Neuronal stem cell (in vitro differentiated cells): ENCODE measurements at places on chromosomes 3 and 15.

DNA sequence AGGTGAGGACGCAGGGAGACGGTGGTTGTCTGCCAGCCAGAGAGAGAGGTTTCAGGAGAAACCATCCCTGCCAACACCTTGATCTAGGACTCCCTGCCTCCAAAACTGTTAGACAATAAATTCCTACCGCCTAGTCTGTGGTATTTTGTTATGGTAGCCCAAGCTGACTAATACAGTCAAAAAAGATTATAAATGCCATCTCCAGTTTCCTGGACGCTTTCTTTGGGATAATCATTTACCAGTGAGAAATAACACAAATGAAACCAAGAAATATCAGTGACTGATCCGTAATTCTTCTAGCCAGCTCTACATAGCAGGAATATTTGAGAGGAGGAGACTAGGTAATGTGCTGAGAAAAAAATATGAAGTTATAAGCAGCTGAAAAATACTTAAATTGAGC, 707.8 kb upstream of the LMCD1 start:
- H3K36me3 ChIP-seq, result no peaks in the 10 kb centered on the region
- no peaks in the 10 kb centered on the region for H3K27me3 ChIP-seq
- no peak for DNase-seq
- no peaks in the 10 kb centered on the region for H3K4me1 ChIP-seq
- no peak overlapping the region for H3K4me3 ChIP-seq

DNA sequence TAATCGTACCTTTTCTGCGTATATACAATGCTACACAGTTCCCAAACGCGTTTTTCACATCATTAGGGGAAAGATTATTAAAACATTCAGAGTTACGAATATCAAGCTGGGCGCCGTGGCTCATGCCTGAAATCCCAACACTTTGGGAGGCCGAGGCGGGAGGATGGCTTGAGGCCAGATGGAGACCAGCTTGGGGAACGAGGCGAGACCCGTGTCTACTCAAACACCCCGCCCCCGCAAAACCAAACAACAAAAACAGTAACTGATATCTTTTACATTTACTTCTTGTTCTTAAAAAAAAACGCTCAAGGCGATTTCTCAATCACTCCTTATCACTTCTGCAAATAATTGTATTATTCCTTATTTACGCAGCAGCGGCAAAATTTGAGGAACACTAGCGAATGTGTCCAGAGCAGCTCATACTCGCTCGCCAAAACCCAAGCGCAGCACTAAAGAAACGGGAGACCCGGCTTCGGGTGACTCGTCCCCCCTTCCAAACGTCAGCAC, 1.2 kb downstream of the ZBTB11 start:
- peak overlapping the region; percentile 75 for H3K27ac ChIP-seq
- no peaks in the 10 kb centered on the region for H3K27me3 ChIP-seq
- no peak for DNase-seq
- H3K36me3 ChIP-seq, result peaks cover 28% of the 10 kb centered on the region
- peak overlapping the region; percentile 89 for H3K4me3 ChIP-seq

DNA sequence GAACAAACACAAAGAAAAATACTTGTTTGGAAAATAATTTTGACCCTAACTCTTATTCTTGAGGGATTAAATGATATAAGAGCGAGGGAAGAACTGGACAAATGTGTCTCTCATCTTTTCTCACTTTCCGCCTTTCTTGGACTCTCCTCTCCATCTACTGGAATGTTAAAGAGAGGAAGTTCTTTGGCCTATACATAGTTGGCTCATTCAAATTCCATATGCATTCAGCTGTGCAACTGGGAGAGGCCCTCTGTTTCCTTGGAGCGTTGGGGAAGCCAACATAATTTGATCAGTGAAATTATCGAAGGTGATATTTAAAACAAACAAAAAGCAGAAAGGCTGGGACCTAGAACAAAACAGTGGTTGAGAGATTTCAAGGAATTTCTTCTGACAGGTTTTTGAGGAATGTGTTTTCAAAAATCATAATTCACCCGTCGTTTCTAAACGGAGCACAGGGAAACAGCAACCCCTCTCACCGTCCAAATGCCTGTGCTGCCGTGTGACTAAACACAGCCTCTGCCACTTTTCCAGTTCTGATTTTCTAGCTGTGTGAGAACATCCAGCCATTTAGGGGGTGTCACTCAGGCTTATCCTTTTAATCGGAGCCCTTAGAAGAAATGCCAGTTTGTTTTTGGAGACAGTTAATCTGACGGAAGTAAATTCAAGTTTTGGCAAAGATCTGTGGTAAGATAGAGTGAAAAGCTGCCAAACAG, 489.9 kb downstream of the SOX2 start:
- DNase-seq, result no peak
- no peaks in the 10 kb centered on the region for H3K27me3 ChIP-seq
- H3K36me3 ChIP-seq, result no peaks in the 10 kb centered on the region
- H3K4me1 ChIP-seq, result peaks cover 20% of the 10 kb centered on the region
- H3K4me3 ChIP-seq, result no peak overlapping the region

- H3K36me3 ChIP-seq, result no peaks in the 10 kb centered on the region
- H3K4me1 ChIP-seq, result no peaks in the 10 kb centered on the region
- no peak overlapping the region for H3K4me3 ChIP-seq
- H3K27ac ChIP-seq, result no peak overlapping the region
- no peaks in the 10 kb centered on the region for H3K27me3 ChIP-seq
These were observed 223.0 kb upstream of the CDIN1 start for GRCh38 chr15:36356466-36356865.

- no peaks in the 10 kb centered on the region for H3K27me3 ChIP-seq
- no peak overlapping the region for H3K27ac ChIP-seq
- H3K36me3 ChIP-seq, result no peaks in the 10 kb centered on the region
- H3K4me1 ChIP-seq, result no peaks in the 10 kb centered on the region
- no peak for DNase-seq
These were observed 39.8 kb downstream of the CADM2 start for GRCh38 chr3:84998545-84998944.

GRCh38 chr3:10198761-10199649, 34.3 kb downstream of the IRAK2 start:
- H3K27ac ChIP-seq, result no peak overlapping the region
- H3K4me3 ChIP-seq, result no peak overlapping the region
- H3K4me1 ChIP-seq, result peaks cover 3% of the 10 kb centered on the region
- no peak for DNase-seq
- no peaks in the 10 kb centered on the region for H3K36me3 ChIP-seq

DNA sequence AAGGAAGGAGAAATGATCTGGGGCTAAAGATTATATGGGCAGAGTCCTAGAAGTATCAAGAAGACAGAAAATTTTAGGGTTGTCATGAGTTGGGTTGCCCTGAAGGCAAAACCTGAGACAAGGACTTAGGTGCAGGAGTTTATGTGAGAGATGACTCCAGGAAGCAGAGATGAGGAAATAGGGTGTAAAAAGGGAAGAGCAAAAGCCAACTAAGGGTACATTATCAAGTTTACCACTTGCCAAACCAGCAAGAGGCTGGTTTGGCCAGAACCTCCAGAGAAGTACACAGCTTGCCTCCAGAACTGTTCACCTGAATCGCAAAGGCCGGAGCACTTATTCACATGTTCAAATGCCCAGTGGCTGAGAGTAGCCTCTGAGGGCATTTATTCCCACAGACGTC, 116.7 kb downstream of the FHIT start:
- no peak overlapping the region for H3K27ac ChIP-seq
- no peaks in the 10 kb centered on the region for H3K27me3 ChIP-seq
- no peaks in the 10 kb centered on the region for H3K36me3 ChIP-seq
- no peak overlapping the region for H3K4me3 ChIP-seq
- no peak for DNase-seq

DNA sequence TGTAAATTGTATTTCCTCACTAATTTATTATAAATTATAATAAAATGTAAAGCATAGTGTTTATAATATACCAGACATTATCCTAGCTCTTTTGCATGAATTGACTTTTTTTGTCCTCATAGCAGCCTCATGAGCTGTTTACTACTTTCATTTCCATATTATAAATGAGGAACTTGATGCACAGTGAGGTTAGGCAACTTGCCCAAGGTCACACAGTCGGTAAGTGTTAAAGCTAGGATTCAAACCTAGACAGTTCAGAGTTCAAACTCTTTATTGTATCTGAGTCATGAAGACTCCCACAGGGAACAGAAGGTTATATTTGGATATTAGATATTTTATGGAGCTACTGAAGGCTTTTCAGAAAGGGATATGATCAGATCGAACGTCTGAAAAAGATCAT, 322.2 kb upstream of the SATB1 start:
- no peak overlapping the region for H3K27ac ChIP-seq
- no peak overlapping the region for H3K4me3 ChIP-seq
- H3K36me3 ChIP-seq, result no peaks in the 10 kb centered on the region
- H3K27me3 ChIP-seq, result no peaks in the 10 kb centered on the region

DNA sequence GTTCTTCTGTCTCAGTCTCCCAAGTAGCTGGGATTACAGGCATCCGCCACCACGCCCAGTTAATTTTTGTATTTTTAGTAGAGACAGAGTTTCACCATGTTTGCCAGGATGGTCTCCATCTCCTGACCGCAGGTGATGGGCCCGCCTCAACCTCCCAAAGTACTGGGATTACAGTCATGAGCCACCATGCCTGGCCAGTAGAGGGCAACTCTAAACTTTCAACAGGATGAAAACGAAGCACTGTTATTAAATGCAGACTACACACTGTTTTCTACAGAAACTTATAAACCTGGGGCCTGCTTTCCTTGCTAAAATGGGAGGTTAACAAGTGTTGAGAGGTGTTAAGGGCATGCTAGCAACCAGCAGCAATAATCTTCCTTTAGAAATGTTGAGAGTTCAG, 7.6 kb downstream of the ARPC4 start:
- DNase-seq, result no peak
- no peaks in the 10 kb centered on the region for H3K4me1 ChIP-seq
- no peak overlapping the region for H3K27ac ChIP-seq
- no peaks in the 10 kb centered on the region for H3K27me3 ChIP-seq

GRCh38 chr3:20760981-20761380, 575.0 kb upstream of the SGO1 start:
- no peak for DNase-seq
- no peak overlapping the region for H3K27ac ChIP-seq
- H3K36me3 ChIP-seq, result no peaks in the 10 kb centered on the region
- no peak overlapping the region for H3K4me3 ChIP-seq
- no peaks in the 10 kb centered on the region for H3K4me1 ChIP-seq
- no peaks in the 10 kb centered on the region for H3K27me3 ChIP-seq

GRCh38 chr15:78509726-78510312, 2.4 kb downstream of the HYKK start:
- H3K4me3 ChIP-seq, result no peak overlapping the region
- peaks cover 2% of the 10 kb centered on the region for H3K4me1 ChIP-seq
- peaks cover 15% of the 10 kb centered on the region for H3K27me3 ChIP-seq
- DNase-seq, result no peak
- no peaks in the 10 kb centered on the region for H3K36me3 ChIP-seq

GRCh38 chr15:80669663-80670273, 25.3 kb upstream of the ABHD17C start:
- H3K27me3 ChIP-seq, result no peaks in the 10 kb centered on the region
- no peaks in the 10 kb centered on the region for H3K4me1 ChIP-seq
- H3K4me3 ChIP-seq, result no peak overlapping the region
- H3K36me3 ChIP-seq, result no peaks in the 10 kb centered on the region

- H3K36me3 ChIP-seq, result no peaks in the 10 kb centered on the region
- no peaks in the 10 kb centered on the region for H3K4me1 ChIP-seq
- H3K27me3 ChIP-seq, result no peaks in the 10 kb centered on the region
- no peak overlapping the region for H3K27ac ChIP-seq
These were observed 207.7 kb downstream of the ATP10A start for GRCh38 chr15:25655207-25655948.

DNA sequence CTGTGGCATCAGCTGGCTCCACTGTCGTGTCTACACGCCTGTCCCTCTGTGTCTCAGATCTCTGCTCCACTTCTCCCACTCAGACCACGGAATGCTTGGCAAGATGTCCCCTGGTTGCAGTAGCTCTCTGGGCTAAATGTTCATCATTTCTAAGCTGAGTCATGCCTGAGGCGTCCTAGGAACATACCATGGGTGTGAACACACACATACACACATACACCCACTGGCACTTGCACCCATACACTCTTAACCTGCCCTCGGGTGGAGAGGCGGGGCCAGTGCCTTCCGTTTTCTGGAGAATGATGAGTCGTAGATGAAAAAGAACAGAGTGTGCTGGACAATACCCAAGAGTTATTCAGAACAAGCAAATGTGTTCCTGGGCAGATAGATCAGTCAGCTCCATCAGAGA, 72.4 kb downstream of the SENP2 start:
- H3K4me1 ChIP-seq, result no peaks in the 10 kb centered on the region
- peaks cover 49% of the 10 kb centered on the region for H3K36me3 ChIP-seq
- no peak for DNase-seq
- H3K4me3 ChIP-seq, result no peak overlapping the region
- no peaks in the 10 kb centered on the region for H3K27me3 ChIP-seq
- no peak overlapping the region for H3K27ac ChIP-seq

GRCh38 chr15:48510976-48511375, 134.5 kb downstream of the FBN1 start:
- no peak for DNase-seq
- no peaks in the 10 kb centered on the region for H3K4me1 ChIP-seq
- H3K4me3 ChIP-seq, result no peak overlapping the region
- no peaks in the 10 kb centered on the region for H3K27me3 ChIP-seq
- H3K27ac ChIP-seq, result no peak overlapping the region

DNA sequence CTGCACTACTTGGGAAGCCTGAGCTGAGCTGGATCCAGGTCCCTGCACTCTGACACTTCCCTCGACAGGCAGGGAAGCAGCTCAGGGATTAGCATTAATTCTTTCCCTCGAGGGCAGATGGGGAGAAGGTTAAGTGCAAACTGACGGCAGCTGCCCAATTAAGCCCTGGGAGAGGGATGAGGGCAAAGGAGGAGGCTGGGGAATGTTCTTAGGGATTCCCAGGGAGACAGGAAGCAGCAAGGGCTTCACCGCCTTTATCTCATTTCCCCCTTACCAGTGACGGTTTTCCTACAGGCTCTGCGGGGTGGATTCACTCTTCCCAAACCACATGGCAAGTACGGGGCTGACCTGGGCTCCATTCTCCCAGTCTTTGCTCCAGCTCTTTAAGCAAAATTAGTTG, 519.0 kb upstream of the PROK2 start:
- no peak for DNase-seq
- no peaks in the 10 kb centered on the region for H3K36me3 ChIP-seq
- H3K27me3 ChIP-seq, result no peaks in the 10 kb centered on the region
- no peak overlapping the region for H3K4me3 ChIP-seq
- H3K27ac ChIP-seq, result no peak overlapping the region

- H3K4me1 ChIP-seq, result peaks cover 15% of the 10 kb centered on the region
- H3K27ac ChIP-seq, result no peak overlapping the region
- no peak overlapping the region for H3K4me3 ChIP-seq
- no peaks in the 10 kb centered on the region for H3K36me3 ChIP-seq
These were observed 64.5 kb downstream of the SMAD6 start for GRCh38 chr15:66766282-66767230.
